COR-L47 (cell line): ENCODE measurements at places on chromosomes 2 and 18.

- DNase-seq = no peak
Measured at GRCh38 chr2:43057742-43058725, 168.4 kb downstream of the ZFP36L2 start.

GRCh38 chr2:38862476-38862875 is 13.3 kb downstream of the DHX57 start:
- DNase-seq = no peak

DNA sequence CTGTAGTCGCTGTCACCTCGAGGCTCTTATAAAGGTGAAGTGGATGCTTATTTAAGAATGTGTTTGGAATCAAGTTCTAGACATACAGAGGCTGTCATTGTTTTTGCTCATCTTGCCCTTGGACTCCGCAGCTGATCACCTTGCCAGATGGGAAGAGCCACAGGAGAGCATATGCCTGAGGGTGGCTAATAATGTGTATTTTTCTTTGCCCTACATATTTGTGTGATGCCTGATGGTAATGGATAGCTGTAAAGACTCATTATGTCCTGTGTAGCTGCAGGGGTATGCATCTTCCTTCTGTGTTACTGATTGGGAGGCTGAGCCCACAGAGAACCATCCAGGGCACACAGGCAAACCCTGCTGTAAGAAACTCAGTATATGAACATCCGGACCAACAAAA is 61.7 kb downstream of the PRKCE start:
- DNase-seq = no peak

DNA sequence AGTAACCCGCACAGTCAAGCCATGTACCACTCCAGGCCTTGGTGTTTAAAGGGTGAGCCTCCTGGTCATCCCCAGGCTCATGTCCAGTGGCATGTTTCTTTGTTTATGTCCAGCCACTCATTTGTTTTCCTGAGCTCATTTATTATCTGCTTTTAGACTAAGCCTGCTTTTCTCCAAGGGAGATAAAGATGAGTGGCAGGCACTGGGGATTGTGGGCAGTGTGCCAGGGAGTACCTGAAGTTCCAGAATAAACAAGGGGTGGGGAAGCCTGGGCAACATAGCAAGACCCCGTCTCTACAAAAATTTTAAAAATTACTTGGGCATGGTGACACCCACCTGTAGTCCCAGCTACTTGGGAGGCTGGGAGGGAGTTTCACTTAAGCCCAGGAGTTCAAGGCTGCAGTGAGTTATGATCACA is 1.9 kb downstream of the ANXA4 start:
- DNase-seq = no peak

GRCh38 chr2:225773148-225773547 is 373.6 kb downstream of the NYAP2 start:
- no peak for DNase-seq

GRCh38 chr18:2441544-2441943 is 129.8 kb downstream of the METTL4 start:
- DNase-seq = no peak

DNA sequence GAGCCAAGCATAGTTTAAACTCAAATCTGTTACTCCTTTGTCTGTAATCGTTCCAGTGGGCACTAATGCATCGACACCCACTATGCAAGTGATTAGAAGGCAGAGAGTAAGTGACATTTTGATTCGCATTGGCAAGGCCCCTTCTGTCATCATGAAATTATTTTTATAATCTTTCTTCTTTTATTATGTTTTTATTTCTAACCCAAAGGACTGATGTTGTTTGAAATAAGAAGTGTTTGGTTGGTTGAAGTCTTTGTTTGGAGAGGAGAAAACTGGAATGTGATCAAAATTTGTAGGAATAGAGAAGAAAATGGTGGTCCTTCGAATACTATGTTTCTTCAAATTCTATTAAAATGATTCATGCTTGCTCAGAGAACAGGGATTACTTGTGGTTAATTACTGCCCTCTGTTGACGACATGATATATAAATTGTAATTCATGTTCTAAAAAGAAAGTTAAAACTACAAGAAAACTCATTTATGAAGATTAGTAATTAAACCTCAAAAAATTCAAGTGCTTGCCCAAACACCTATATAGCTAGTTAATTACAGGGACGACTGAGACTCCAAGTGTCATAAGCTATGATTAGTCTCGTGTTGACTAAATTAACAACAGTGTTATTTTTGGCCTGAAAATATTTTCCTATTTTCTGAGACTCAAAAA is 26.4 kb upstream of the TFPI start:
- DNase-seq = peak; percentile 59

- peak; percentile 54 for DNase-seq
Measured at GRCh38 chr2:105573910-105574655, 170.6 kb upstream of the NCK2 start.

DNA sequence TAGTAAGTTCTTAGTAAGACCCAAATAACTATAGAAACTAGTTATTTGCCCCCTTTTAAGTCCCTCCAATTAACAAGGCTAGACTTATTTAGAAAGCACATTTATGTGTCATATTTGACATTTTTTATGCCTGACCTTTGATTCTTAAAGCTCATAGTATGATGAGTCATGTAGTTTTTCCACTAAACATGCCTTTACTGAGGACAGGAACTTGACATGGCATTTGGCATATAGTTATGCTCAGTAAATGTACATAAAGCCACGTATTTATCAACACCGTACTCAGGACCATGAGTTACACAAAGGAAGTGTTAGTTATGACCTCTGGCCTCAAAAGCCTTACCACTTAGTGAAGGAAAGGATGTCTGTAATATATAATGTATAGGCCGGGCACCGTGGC is 78.9 kb downstream of the GNAL start:
- no peak for DNase-seq

DNA sequence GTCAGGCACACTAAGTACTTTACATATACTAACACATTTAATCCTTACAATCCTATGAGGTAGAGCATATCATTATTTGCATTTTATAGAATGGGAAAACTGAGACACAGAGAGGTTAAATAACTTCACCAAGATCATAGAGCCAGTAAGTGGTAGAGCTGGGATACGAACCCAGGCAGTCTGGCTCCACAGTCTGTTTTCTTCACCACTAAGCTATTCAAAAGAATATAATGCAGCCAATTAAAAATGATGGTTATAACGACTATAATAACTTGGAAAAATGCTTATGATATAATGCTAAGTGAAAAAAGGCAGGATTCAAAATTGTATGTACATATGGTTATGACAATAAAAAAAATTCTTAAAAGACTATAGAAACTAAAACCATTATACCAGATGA is 7.3 kb downstream of the THOC1 start:
- DNase-seq = no peak

DNA sequence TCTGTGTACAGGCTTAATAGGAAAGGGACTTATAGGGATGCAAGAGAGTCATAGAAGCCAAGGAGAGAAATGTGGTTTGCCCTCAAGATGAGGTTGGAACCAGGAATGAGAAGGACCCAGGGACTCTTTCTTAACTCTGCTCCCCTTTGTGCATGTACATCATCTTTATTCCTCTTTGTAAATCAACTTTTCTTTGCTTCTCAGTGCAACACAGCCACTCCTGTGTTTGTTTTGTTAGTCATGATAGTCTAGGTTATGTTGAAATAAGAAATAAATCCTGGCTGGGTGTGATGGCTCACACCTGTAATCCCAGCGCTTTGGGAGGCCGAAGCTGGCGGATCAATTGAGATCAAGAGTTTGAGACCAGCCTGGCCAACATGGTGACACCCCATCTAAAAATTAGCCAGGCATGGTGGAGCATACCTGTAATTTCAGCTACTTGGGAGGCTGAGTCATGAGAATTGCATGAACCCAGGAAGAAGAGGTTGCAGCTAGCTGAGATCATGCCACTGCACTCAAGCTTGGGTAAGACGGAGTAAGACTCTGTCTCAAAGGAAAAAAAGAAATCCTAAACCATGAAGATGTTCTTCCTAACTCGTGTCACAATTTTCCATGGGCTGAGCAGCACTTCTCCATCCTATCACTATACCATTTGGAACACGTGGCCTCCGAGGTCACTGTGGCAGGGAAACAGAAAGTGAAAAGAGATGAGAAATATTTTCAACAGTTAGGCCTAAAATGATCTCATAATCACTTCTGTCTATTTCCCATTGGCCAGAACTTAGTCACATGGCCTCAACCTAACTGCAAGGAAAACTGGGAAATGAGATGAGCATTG is 73.0 kb upstream of the TMEM17 start:
- no peak for DNase-seq

DNA sequence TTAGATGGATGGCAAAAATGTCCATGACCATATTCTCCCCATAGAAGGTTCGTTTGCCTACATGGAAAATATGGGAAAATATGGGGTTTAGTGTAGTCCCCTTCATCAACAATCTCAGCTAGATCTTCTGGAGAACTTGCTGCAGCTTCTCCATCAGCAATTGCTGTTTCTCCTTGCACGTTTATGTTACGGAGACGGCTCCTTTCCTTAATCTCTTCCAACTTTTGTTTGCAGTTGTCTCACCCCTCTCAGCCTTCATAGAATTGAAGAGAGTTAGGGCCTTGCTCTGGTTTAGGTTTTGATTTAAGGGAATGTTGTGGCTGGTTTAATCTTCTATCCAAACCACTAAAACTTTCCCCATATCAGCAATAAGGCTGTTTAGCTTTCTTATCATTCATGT is 28.9 kb downstream of the MYCN start:
- DNase-seq = no peak

DNA sequence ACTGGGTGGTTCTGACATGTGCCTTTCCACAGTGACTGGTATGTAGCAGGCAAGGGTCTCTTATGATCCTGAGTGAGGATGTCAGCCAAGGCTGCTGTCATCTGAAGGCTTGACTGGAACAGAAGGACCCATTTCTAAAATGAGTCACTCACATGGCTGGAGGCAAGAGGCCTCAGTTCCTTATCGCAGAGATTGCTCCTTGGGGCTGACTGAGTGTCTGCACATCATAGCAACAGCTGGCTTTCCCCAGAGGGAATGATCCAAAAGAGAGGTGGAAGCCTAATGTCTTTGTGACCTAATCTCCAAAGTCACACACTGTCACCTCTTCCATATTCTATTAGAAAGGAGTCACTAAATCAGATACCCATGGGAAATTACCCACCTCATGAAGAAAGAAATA is 114.0 kb downstream of the NEDD4L start:
- DNase-seq = no peak

DNA sequence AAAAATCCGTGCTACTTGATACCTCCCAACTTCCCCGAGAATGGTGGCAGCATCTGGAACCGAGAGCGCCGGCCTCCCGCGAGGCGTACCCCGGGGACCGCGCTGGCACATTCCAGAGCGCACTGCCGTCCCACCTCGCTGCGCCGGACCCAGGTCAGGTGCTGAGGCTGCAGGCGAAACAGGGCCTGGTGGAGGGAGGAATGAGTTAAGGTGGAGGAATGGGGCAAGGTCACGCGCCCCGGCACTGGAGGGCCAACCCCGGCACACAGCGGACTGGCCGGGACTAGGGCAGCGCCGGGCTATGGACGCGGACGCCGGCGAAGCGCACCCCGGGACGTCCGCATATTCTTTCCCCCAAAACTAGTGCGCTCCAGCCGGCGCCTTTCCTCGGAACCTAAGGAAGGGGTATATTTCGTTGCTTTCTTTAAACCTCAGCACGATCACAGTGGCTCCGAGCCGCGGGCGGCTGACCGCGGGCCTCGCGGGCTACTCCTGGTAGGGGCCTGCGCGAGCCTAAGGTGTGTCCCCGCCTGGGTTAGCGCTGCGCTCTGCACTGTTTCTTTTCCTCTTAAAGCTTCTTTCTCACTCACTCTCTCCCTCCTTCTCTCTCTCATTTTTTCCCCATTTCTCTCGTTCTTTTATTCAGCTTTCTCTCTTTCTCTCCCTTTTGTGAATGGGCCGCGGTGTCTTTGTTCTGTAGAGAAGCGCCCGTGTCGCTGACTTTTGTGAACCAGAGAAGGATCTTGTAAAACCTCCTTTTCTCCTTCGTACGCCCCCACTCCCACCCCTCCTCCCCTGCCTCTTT is 2.1 kb upstream of the OTX1 start:
- DNase-seq = no peak

- DNase-seq = peak; percentile 92
Measured at GRCh38 chr2:17540093-17540812, at the start of gene VSNL1. Gene VSNL1 (plus strand): TSS chr2:17540696. CDS start chr2:17592075, 51,379 bp downstream.

GRCh38 chr2:11799826-11800225 is 53.4 kb downstream of the LPIN1 start:
- DNase-seq = no peak

DNA sequence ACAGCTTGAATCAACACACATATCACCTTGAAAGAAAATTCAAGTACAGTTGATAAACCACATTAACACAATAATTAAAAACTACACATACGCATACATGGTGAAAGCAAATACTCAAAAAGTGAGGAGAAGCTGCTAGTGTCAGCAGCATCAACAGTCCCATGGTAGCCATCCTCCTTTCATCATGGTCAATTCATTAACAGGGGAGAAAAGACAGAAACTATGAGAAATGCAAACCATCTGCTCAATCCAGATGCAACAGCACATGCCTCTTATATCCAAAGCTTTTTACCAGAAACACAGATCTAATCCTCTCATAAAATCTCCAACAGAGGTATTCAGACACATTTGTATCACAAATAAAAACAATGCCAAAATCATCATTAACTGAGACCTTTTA is 81.9 kb upstream of the CHRNA1 start:
- DNase-seq = no peak

DNA sequence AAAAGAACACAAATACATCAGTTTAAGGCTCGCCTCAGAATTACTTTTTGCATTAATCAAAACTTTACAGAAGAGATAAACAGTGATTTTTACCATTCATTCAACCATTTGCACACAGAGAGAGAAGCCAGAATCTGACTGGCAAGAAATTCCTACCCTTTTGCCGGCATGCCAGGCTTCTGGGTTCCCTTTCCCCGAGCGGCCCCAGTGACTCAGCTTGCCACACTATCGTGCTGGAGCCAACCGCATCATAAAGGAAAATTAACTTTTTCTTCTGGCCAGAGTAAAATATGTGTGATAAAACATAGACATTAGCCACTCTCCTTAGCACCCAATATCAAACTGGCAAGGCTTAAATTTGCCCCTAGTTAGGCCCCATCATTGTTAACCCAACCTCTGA is 61.8 kb upstream of the IKZF2 start:
- DNase-seq = no peak

- DNase-seq = no peak
Measured at GRCh38 chr2:10875126-10875525, 36.6 kb upstream of the KCNF1 start.
